HFFc6 (cell line): ENCODE measurements at places on chromosomes 2 and 18. TPM values are rescaled to one million over a fixed set of nuclear protein-coding genes. Genes with fewer than 3 reads are reported as not detected.

DNA sequence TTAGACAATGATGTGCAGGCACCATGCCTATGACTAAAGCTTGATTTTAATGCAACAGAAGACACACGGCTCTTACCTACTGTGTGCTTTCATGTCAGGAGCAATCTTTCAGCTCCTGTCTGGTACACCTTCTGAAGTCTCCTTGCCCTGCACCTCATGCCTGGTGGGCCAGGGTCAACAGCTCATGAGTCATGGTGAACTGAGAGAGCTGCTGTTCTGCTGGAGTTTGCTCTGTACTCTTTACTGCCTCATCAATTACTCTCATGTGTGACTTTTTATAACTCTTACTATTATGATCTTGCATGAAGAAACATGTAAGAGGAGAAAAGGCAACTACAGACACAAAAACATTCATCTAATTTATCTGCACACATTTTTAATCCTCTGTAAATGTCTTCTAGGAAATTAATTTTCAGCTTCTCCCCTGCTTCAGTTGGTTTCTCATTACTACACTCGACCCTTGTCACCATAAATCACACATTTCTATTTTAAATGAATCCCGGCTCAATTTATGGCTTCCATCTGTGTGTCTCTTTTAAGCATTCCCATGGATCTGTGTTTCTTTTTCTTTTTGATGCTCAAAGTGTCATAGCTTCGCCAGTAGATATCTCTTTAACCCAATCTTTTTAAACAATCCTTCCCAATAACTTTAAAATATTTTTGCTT, 9.7 kb downstream of the SERPINB7 start:
- peak overlapping the region; percentile 21; the same call in 1 of the 2 replicates for H3K27ac ChIP-seq
- no peaks in the 10 kb centered on the region for H3K27me3 ChIP-seq
- no peak overlapping the region for H3K4me3 ChIP-seq
- peaks cover 58% of the 10 kb centered on the region for H3K36me3 ChIP-seq
- H3K4me1 ChIP-seq, result peaks cover 68% of the 10 kb centered on the region

- no peak overlapping the region for H3K27ac ChIP-seq
- peak; percentile 5 for DNase-seq
- H3K4me3 ChIP-seq, result no peak overlapping the region
- H3K4me1 ChIP-seq, result peaks cover 31% of the 10 kb centered on the region
Measured at GRCh38 chr18:21134895-21135294, 23.3 kb upstream of the ROCK1 start.

DNA sequence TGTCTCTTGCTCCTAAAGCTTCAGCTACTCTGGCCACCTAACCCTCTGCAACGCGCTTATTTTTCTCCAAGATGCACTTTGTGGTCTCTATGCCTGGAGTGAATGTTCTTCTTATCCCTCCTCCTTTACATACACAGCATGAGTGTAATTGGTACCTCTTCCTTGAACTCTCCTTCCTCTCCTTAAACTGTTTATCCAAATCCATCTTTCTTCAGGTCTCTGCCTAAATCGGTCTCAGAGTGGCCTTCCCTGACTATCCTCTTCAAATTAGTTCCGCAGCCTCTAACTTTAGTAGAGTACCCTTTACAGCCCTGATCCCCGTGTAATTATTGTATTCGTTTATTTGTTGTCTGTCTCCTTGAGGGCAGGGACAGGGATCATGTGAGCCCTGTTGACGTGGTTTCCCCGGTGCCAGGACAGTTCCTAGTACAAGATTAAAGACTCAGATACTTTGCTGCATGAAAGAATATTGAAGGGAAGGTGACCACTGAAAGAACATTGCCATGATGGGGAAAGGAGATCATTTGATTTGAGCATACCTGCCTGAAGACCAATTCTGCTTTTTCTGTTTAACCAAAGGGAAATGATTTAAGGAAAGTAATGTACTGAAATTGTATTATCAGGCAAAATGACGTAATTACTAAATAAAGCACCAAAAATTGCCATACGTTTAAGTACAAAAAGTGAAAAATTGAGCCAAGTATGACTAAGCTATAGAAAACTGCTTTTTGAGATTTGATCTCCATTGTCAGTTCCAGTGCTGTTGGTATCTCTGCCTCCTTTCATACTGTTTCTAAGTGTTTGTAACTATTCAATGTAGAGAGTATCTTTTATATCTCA, 1.2 kb downstream of the CNOT9 start:
- H3K27me3 ChIP-seq, result peaks cover 5% of the 10 kb centered on the region
- H3K27ac ChIP-seq, result peak overlapping the region; percentile 97
- H3K36me3 ChIP-seq, result peaks cover 18% of the 10 kb centered on the region
- H3K4me1 ChIP-seq, result peaks cover 48% of the 10 kb centered on the region
- H3K4me3 ChIP-seq, result peak overlapping the region; percentile 96

Gene ESPNL
- 1.0 to 3.6 TPM (median 1.2 TPM) in 3 replicates for total RNA-seq

- peaks cover 11% of the 10 kb centered on the region for H3K4me1 ChIP-seq
- no peak overlapping the region for H3K4me3 ChIP-seq
- peaks cover 26% of the 10 kb centered on the region for H3K36me3 ChIP-seq
- no peaks in the 10 kb centered on the region for H3K27me3 ChIP-seq
Measured at GRCh38 chr2:218746470-218746795, 35.5 kb upstream of the CYP27A1 start.

DNA sequence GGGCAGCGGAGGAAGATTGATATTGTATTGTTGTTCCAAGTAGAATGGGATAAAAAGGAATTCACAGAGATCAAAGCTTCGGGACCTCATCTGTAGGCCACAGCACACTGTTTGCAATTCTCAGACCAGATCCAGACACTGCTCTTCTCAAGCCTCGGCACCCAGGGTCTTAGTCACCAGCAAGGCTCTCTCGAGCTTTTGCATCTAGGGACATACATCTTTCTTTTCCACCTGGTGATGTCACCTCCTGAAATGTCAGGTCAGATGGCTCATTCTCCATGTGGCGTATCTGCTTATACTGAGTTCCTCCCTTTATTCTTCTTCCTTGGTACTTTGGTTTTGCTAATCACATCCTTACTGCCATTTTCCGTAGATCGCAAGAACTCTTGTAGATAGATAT, 42.9 kb upstream of the SNTG2 start:
- H3K27me3 ChIP-seq, result peaks cover 1% of the 10 kb centered on the region; the same call in 1 of the 2 replicates
- no peak for DNase-seq
- H3K4me3 ChIP-seq, result no peak overlapping the region
- H3K27ac ChIP-seq, result no peak overlapping the region

GRCh38 chr2:156541229-156541628, 105.0 kb downstream of the GPD2 start:
- peaks cover 5% of the 10 kb centered on the region; the same call in 1 of the 2 replicates for H3K36me3 ChIP-seq
- peak overlapping the region; percentile 67 for H3K27ac ChIP-seq
- H3K4me1 ChIP-seq, result peaks cover 65% of the 10 kb centered on the region
- no peak for DNase-seq
- H3K4me3 ChIP-seq, result peak overlapping the region; percentile 72

- DNase-seq, result no peak
- H3K4me3 ChIP-seq, result peak overlapping the region; percentile 51
- no peak overlapping the region for H3K27ac ChIP-seq
- peaks cover 4% of the 10 kb centered on the region; the same call in 1 of the 2 replicates for H3K27me3 ChIP-seq
Measured at GRCh38 chr2:73982140-73982617, 2.5 kb upstream of the TET3 start.

DNA sequence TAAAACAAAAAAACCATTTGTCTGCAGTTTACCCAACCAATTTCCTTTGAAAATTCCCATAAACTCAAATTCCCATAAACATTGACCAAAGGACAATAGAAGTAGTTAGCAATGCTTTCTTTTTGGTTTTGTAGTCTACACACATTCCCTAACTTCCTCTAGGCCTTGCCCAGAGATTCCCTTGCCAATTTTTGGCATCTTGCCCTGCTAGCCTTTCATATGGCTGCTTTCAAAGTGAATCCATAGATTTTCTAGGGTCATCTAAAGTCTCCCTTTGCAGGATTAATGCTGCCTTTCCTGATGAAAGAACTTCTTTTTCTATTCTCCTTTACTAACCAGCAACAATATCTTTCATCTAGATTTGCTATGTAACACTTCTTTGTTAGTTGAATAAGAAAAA, 33.4 kb downstream of the THSD7B start:
- DNase-seq, result no peak
- H3K4me3 ChIP-seq, result no peak overlapping the region
- H3K4me1 ChIP-seq, result no peaks in the 10 kb centered on the region
- H3K36me3 ChIP-seq, result no peaks in the 10 kb centered on the region
- no peaks in the 10 kb centered on the region for H3K27me3 ChIP-seq

DNA sequence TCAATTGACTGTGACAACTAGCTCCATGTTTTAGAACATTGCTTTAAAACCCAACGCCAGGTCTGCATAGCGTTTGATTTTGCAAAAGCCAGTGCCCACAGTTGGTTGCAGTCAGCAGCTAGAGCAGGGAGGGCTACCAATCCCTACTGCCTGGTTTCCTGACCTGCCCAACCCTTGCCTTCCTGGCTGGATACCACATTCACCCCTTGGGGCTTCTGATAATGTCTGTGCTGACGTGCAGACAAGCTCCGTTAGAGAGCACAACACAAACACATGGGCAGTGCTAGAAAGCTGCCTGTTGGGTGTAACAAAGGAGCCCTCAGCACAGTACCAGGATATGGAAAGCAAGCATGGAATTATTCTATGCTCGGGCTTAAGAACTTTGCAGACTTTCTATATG, 71.4 kb upstream of the THSD7B start:
- no peak overlapping the region for H3K27ac ChIP-seq
- DNase-seq, result no peak
- no peaks in the 10 kb centered on the region for H3K27me3 ChIP-seq
- no peak overlapping the region for H3K4me3 ChIP-seq

DNA sequence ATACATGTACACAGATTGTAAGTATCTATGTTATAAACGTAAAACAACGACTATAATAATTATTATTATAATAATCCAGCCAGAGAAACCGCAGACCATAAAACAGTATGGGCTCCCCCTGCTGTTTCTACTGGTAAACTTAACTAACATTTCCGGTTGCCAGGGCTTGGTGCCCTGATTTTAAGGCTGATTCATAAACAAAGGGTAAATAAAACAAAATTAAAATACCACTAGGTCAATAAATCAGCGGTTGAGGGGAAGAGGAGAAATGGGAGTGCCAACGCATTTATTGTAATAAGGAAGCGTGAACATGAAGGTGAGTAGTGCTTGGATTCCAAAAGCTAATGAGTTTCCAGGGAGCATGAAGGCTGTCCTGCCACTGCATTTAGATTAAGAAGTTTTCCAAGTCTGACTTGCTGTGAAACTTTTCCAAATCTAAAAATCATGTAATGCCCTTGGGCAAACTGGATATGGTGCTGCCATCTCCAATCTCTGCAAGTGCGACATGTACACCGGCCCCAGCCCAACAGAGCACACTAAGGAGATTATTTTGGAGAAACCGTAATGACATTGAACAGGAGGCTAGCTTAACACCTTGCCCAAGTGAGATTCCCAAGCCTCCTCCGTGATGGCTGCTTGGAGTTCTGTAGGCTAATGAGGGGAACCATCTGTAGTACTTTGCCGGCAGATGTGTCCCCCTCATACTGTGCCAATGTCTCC, 50.7 kb upstream of the HNRNPA3 start:
- no peak overlapping the region for H3K4me3 ChIP-seq
- H3K27ac ChIP-seq, result no peak overlapping the region
- no peaks in the 10 kb centered on the region for H3K36me3 ChIP-seq
- peaks cover 10% of the 10 kb centered on the region for H3K4me1 ChIP-seq
- DNase-seq, result peak; percentile 51

Gene LIMS4
- 1.1 TPM in 2 replicates for total RNA-seq

GRCh38 chr2:25521665-25522387, 151.6 kb downstream of the DTNB start:
- no peaks in the 10 kb centered on the region for H3K36me3 ChIP-seq
- no peaks in the 10 kb centered on the region; the same call in 1 of the 2 replicates for H3K27me3 ChIP-seq
- H3K27ac ChIP-seq, result peak overlapping the region; percentile 52; the same call in 1 of the 2 replicates

Gene TNS1
- total RNA-seq, result 113 and 131 TPM in 2 replicates

- H3K27ac ChIP-seq, result no peak overlapping the region
- no peak overlapping the region for H3K4me3 ChIP-seq
- no peaks in the 10 kb centered on the region; the same call in 1 of the 2 replicates for H3K27me3 ChIP-seq
- H3K4me1 ChIP-seq, result no peaks in the 10 kb centered on the region
- H3K36me3 ChIP-seq, result no peaks in the 10 kb centered on the region; the same call in 1 of the 2 replicates
Measured at GRCh38 chr2:76672798-76673197, 849.4 kb downstream of the LRRTM4 start.
